ENCODE measurements at places on chromosomes 4 and X.

- ATAC-seq, result no peak
Observed at GRCh38 chr4:76192236-76192635, 21.4 kb downstream of the SCARB2 start.

- ATAC-seq, result no peak
Observed at GRCh38 chr4:178275671-178276360, 833.6 kb upstream of the AGA start.

- peak; percentile 51 for ATAC-seq
Observed at GRCh38 chr4:15690020-15690809, 8.6 kb downstream of the FAM200B start.

DNA sequence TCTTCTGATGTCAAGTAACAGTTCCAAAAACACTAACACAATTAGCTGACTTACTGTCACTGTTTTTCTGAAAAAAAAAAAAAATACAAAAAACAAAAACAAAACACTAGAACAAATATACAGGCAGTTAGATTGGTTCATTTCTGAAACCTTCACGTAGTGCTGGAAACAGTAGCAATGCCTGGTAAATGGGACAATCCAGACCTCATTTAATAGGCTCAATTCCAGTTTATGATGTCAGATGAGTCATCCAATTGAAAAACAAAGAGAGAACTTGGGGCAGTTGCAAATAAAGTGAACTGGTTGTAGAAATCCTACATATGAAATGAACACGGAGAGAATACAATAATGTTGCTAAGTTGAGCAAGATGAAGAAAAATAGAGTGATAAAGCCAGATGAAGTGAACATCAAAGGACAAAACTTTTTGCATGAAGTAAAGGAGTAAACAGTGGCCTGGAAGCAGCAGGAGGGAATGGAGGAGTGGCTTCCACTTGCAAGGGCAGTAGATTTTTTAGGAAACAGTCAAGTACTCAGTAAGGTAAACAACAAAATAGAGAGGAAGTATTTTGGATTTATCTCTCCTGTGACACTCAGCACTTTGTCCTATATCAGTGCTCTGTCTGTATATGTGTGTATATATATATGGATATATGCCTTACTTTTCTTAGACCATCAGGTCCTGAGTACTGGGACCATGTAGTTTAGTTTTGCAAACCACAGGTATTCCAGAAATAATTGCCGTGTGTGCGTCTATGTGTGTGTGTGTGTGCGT lies 39.3 kb upstream of the MAGEA10 start:
- ATAC-seq, result no peak

- no peak for ATAC-seq
Observed at GRCh38 chr4:109207061-109207460, 95.4 kb downstream of the COL25A1 start.

- no peak for ATAC-seq
Observed at GRCh38 chr4:9812501-9813340, 31.3 kb downstream of the DRD5 start.

DNA sequence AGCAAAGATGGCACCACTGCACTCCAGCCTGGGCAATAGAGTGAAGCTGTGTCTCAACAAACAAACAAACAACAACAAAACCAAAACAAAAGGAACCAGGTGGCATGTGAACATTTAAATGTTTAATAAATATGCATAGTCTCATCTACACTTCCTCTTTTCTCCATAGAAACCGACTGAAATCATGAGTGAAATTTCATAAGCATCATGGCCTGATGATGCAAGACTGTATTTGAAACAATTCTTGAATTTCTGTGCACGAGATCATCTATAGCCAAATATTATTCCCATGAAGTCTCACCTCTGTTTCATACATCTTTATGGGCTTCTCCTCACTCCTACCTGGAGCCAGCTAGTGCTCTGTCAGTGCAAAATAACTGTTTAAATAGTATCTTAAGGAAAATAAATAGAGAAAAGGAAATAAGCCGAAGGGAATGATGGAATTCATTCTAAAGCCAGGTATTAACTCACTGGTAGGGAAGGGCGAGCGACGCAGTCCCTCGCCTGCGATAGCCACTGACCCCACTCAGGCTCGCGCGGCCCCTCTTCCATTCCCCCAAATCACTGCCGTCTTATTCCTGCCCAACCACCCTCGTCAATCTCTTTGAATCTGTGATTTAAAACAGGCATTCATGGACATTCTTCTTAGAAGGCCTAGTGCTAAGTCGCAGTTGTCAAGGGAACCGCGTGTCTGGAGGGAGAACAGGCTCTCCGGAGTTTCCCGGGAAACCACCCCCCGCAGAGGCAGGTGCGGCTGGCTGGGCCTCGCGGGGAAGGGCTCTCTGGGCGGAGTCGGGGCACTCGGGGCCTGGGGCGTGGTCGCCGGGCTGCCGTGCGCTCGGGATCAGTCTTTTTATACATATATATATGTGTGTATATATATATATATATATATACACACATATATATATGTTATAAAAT lies 52.4 kb upstream of the TRIM2 start:
- ATAC-seq, result no peak

GRCh38 chrX:86066998-86067397 lies 19.6 kb upstream of the CHM start:
- ATAC-seq, result no peak

- ATAC-seq, result no peak
Observed at GRCh38 chrX:39214387-39215126, 413.3 kb downstream of the MID1IP1 start.

- ATAC-seq, result no peak
Observed at GRCh38 chr4:56147371-56147770, 198.6 kb downstream of the CEP135 start.

DNA sequence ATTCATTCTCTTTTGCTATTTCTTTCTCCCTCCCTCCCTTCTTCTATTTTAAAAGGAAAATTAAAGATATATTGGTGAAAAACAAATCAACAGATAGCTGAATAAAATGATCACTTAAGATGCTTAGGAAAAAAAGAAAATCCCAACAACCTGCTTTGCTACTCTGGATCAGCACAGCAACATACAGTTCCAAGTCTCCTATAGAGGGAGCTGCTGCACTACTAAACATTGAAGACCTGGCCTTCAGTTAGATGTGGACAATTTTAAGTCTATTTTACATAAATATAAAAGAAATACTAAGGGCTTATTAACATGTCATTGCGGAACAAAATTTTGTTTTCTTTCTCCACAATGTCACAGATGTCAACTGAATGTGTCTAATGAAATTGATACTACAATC lies 226.4 kb downstream of the MAGEB5 start:
- ATAC-seq, result no peak

- ATAC-seq, result no peak
Observed at GRCh38 chr4:4709736-4710135, 149.7 kb upstream of the MSX1 start.

GRCh38 chr4:121192013-121192412 lies 27.9 kb upstream of the TNIP3 start:
- no peak for ATAC-seq

DNA sequence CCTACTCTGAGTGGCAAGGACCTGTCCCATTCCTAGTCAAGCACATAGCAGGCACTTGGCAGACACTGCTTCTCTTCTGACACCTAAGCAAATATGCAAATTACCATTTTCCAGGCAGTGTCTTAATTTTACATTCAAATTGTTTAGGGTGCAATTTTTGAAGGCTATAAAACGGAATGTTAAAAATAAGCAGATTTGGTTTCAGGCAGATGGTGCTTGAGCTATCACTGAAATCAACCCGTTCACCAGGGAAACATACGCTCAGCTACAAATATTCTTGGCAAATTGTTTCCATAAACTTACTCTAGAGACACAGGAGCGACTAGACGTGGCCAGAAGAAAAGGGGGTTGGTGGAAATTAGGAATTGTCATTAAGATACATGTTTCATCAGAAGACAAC lies 45.7 kb downstream of the BEND2 start:
- ATAC-seq, result no peak

GRCh38 chr4:25842229-25842845 lies 20.5 kb downstream of the SEL1L3 start:
- no peak for ATAC-seq

- ATAC-seq, result peak; percentile 64
Observed at GRCh38 chrX:19121898-19122640, at the start of gene ADGRG2. TSS of gene ADGRG2 (minus strand) at chrX:19122468. CDS start at chrX:19068834, 53,634 bp downstream.

- ATAC-seq, result no peak
Observed at GRCh38 chrX:37405956-37406355, 56.8 kb downstream of the PRRG1 start.

DNA sequence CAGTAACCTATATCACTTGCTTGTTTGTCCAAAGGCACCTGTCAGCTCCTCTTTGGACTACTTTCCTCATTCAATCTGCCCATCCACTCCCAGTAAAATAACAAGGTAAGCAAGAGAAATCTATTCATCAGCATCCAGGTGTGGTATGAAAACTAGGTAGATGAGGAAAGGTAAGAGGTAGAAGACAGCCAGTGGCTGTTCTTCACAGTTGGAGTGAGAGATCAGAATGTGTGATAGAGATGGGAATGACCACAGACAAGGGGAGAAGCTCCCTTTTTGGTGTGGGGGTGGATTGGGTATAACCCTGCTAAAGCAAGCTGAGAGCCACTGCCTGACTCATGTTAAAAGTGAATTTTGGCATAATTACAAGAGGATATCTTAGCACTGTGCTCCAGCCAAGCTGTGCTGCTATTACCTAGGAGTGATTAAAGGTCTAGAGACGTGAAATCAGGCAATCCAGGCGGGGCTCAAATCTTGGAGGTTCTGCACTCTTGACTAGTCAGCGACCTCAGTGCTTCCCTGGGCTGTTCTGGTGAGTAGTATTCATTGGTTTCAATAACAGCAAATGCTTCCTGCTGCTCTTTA lies 28.1 kb upstream of the RASL11B start:
- ATAC-seq, result no peak

GRCh38 chrX:123993326-123993725 lies 31.8 kb downstream of the STAG2 start:
- no peak for ATAC-seq

GRCh38 chrX:39203427-39203826 lies 402.2 kb downstream of the MID1IP1 start:
- ATAC-seq, result no peak

DNA sequence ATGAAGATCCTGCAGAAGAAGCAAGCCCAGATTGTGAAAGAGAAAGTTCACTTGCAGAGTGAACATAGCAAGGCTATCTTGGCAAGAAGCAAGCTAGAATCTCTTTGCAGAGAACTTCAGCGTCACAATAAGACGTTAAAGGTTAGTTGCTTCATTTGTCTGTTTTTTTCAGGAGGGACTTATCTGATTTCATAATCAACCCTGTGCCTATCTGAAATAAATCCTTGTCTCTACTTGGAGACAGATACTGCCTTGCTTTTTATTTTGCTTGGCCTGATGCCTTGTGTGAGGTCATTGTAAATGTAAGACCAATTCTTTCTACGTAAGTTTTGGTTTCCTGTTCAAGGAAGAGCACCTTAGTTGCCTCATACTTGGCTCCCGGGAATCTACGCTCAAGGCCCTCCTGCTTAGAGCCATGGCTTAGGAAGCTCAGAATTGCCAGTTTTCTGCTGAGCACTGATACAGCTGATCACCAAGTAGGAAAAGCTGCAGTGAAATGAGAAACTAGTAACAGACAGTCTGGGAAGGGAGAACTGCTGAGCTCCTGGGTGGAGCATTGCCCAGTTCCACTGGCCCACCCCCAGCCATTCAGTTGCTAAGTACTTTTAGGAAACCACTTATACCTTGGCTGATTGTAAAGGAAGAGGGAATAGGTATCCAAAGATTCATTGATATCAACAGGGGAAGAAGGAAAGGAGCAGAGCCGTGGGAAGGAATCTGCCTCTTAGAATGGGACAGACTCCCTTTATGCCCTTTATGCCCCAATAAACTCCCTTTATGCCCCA lies 41.8 kb downstream of the RBBP7 start:
- peak; percentile 88 for ATAC-seq

GRCh38 chrX:9955506-9955905 lies 11.7 kb upstream of the CLDN34 start:
- no peak for ATAC-seq

DNA sequence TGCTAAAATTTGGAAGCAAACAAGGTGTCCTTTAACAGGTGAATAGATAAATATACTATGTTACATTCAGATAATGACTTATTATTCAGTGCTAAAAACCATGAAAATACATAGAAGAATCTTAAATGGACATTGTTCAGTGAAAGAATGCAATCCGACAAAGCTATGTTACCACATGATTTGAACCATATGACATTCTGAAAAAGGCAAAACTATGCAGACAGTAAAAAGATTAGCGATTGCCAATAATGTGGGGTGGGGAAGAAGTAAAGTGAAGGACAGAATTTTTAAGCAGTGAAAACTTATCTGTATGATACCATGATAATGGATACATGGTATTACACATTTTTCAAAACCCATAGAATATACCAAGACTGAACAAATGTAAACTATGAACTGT lies 926.9 kb downstream of the FAT4 start:
- no peak for ATAC-seq

DNA sequence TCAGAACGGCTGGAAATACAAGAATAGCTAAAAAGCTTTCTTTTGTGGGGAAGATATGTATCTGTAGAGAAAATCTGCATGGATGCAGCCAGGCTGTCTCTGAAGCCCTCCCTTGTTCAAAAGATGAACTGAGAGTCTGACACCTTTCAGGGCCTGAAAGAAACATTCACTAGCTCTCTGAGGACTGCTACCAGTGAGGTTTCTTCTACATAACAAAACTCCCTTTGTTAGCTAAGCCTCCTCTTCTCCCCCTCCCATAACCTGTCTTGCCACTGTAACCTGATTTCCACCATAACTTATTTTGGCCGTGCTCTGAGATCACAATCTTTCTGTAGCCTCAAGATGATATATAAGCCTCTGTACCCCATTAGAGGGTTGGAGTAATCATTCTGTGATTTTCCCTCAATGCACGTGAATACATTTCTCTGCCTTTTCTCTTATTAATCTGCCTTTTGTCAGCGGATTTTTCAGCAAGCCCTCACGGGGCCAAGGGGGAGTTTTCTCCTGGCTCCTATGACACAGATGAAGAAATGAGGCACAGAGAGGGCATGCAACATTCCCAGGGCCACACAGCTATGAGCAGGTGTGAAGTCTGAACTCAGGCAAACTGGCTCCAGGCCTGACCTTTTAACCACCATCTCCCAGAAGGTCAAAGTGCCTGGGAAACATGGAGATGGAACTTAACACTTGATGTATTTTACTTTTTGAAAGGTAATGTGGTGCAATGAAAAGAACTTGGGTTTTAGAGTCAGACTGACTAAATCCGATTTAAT lies 161.6 kb upstream of the PRDX4 start:
- ATAC-seq, result no peak

GRCh38 chr4:155608225-155608885 lies 58.3 kb upstream of the GUCY1A1 start:
- ATAC-seq, result no peak
